ENCODE measurements at places on chromosomes 12 and 14.

GRCh38 chr12:73308747-73309146, 1036.6 kb downstream of the TRHDE start:
- no peak for DNase-seq

DNA sequence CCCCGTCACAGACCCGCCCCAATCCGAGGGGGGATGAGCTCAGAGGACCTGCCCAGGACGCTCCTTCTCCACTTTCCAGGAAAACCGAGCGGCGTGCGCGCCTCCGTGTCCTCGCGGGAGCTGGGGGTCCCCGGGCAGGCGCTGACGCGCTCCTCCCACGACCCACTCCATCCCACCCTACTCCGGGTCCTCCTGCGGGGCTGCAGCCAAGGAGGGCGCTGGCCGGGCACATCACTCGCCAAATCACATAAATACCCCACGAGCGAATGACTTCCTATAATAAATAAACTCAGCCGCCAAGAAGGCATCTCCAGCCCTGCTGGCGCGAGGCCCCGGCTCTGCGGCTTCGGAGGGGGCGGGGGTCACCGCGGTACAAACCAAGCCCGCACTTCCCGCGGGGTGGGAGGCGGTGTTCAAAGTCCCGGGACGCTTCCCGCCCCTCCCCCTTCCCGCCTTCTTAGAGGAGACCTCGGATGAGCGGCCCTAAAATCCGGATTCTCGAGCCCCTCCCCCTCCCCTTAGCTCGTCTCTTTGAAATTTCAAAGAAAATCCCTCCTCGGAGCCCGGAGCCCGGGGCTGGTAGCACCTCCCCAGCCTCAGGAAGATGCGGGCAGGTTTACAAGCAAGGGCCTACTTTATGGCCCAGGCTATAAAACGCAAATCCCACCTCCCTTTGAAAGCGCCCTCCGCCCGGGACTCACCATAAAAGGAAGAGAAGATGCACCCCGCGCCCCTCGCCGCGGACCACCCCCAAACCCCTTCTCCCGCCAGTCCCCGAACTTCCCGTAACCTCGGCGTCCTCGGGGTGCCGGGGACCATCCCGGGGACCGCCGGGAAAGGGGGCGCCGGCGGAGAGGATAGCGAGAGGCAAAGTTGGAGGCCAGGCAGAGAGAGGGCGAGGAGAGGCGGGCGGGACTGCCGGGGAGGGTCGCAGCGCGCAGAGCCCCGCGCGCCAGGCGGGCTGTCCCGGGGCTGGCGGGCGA, 712 bp upstream of the FZD10 start:
- DNase-seq: no peak

DNA sequence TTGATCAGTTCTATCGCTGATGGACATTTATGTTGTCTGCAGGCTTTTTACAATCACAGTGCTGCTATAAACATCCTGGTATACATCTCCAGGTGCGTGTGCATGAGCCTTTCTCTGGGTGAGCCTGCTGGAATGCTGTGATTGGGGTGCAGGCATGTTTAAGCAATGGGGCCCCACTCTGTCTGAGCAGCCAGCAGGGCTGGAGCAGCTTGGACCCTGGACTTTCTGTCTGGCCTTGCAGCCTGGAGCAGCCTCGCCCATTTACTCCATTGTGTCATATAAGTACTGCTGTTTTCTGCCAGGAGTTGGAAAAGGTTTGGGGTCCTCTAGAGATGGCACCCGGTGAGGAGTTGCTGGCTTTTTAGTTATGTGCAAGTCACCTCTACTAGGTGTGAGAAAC, 199.0 kb downstream of the KIF26A start:
- DNase-seq: no peak

- DNase-seq: no peak
Observed at GRCh38 chr12:86723326-86723725, 467.1 kb upstream of the MGAT4C start.

DNA sequence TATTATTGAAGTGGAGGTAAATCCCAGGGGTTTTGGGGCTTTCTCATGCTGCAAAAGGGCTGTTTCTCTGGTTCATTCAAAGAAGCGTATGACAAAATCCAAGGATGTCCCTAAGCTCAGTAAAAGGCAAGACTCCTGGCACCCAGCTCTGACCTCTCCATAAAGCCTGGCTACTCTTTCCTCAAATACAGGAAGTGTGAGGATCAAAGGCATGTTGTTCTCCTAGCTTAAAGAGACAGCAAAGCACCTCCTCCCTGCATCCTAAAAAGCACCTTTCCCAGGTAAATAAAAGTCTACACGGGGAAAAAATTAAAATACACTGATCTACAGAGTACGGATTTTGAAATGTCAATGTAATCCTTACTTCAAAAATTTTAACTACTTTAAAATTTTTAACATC, 118.6 kb downstream of the LMNTD1 start:
- no peak for DNase-seq

DNA sequence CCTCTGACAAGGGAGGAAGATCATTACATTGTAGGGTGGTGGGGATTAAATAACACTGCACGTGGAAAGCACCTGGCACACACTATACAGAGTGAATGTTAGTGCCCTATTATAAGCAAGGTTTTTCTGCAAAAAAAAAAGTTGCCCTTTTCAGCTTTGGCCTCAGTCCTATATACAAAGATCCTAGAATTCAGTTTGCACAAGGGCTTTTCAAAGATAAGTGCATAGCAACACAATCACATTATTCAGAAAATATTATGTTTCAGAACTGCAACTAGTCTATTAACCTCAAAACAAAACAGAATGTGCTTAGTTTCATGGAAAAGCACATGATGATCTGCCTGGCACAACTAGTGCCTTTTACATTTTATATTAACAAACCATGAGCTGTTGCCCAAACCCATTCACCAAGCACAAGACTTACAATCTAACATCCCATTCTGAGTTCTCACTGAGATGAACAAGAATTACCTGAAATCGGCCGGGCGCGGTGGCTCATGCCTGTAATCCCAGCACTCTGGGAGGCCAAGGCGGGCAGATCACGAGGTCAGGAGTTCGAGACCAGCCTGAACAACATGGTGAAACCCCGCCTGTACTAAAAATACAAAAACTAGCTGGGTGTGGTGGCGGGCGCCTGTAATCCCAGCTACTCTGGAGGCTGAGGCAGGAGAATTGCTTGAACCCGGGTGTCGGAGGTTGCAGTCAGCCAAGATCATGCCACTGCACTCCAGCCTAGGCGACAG, 1.8 kb downstream of the TM7SF3 start:
- no peak for DNase-seq

- no peak for DNase-seq
Observed at GRCh38 chr12:123787466-123787865, 25.4 kb downstream of the DNAH10 start.

- DNase-seq: no peak
Observed at GRCh38 chr14:63436286-63437098, 106.7 kb downstream of the PPP2R5E start.

DNA sequence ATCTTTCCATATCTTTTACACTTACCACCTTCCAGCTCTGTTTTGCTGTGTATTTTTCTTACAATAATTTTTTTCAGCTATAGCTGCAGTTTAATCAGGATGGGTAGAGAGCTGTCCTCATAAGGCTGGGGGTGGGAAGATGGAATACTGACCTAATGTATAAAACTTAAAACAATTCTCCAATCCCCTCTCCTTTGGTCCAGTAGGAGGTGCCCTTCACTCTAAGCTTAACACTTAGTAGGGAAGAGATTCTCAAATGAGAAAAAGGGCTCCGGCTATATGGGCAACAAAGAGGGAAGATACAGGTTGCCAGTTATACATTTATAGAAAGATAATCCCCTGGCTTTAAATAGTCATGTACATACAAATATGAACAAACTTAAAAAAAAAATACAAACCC, 2.8 kb downstream of the ORMDL2 start:
- no peak for DNase-seq

GRCh38 chr12:24229031-24229700, 279.7 kb upstream of the SOX5 start:
- DNase-seq: no peak

DNA sequence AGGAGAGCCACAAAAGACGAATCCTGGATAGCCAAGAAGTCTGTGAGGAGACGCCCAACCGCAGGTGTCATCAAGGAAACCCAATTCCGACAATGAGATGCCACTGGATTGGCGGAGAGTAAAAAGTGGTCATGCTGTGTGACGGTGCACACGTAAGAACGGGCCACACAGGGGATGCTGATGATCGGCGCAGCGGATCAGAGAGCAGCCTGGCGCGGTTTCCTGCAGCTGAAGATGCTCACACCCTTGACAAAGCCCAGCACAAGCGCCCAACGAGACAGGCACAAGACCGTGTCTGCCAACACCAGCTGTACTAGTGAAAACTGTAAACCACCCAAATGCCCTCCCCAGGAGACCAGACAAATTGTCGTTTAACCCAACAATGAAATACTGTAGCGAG, 55.8 kb downstream of the CCDC85C start:
- peak; percentile 9 for DNase-seq

DNA sequence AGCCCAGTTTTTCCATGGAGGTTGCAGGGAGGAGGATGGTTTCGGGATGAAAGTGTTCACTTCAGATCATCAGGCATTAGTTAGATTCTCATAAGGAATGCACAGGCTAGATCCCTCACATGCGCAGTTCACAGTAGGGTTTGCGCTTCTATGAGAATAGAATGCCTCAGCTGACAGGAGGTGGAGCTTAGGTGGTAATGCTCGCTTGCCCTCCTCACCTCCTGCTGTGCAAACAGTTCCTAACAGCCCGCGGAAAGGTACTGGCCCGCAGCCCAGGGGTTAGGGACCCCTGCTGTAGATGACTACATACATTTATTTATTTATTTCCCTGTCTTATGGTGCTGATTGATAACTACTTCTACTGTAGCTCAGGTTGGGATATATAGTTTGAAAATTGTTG, 93.2 kb downstream of the FBXO33 start:
- DNase-seq: no peak

- peak; percentile 21 for DNase-seq
Observed at GRCh38 chr14:104393898-104394381, 185.6 kb upstream of the C14orf180 start.

DNA sequence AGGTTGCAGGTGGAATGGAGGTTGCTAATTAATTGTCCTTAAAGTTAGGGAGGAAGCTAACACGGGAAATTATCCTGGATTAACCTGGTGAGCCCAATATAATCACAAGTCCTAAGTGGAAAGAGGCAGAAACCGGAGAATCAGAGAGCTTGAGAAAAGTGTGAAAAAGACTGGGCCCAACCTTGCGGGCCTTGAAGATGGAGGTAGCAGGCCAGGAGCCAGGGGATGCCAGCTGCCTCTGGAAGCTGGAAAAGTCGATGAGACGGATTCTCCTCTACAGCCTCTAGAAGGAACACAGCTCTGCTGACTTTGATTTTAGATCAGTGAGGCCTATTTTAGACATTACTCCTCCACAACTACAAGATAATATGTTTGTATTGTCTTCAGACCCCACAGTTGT, 2.1 kb downstream of the SDR9C7 start:
- DNase-seq: no peak

- DNase-seq: no peak
Observed at GRCh38 chr12:12874029-12874428, 17.3 kb upstream of the GPRC5A start.

DNA sequence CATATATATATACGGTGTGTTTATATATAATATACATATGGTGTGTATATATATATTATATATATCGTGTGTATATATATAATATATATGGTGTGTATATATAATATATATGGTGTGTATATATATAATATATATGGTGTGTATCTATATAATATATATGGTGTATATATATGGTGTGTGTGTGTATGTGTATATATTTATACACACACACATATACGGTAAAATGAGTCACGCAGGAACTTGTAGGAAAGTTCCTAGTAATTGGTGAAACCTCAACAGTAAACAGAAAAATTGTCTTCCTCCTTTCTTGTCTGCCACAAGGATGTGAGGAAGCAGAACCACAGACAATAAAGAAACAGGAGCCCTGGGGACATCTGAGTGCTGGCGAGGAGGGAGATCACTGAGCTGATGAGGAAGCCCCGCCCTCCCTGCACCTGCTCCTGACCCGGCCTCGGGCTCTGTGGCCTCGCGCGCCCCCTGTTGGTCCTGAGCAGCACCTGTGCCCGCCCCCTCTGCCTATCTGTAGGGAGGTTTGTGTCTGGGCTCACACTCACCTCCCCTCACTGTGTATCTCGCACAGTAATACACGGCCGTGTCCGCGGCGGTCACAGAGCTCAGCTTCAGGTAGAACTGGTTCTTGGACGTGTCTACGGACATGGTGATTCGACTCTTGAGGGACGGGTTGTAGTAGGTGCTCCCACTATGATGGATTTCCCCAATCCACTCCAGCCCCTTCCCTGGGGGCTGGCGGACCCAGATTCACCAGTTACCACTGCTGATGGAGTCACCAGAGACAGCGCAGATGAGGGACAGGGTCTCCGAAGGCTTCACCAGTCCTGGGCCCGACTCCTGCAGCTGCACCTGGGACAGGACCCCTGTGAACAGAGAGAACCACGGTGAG, 1079.4 kb downstream of the TMEM121 start:
- DNase-seq: peak; percentile 87

DNA sequence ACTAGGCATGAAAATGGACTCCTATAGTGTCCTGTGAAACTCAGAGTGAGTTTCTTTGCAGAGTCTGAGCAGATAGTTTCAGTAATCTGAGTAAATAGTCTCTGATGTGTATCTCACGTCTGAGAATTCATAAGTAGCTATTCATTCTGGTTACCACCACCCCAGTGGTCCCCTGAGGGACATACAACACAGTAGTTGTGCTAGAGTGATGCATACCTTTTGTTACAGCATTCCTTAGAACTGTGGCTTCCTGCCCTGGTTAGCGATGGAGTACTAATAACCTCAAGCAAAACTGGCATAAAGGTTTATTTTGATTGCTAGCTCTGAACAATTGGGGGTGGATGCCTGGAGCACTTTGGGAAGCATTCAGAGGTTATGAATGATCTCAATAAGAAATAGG, 114.7 kb downstream of the DAAM1 start:
- no peak for DNase-seq

DNA sequence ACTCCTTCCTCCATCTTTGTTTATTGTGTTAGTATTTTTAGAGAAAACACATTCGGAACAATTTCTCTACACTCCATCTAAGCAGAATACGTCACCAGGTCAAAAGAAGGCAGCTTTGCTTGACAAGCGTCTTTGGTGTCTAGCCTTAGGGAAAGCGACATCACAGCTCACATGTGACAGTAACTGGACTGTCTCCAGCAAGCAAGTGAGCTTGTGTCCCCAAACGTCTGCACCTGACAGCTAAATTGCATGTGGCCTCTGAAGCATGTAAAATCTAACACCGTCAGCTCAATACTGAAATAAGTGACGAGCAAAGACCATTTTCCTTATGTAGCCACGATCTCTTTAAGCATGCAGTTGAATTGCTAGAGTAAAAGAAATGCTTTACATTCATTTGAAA, 509.8 kb downstream of the GLT1D1 start:
- DNase-seq: no peak

DNA sequence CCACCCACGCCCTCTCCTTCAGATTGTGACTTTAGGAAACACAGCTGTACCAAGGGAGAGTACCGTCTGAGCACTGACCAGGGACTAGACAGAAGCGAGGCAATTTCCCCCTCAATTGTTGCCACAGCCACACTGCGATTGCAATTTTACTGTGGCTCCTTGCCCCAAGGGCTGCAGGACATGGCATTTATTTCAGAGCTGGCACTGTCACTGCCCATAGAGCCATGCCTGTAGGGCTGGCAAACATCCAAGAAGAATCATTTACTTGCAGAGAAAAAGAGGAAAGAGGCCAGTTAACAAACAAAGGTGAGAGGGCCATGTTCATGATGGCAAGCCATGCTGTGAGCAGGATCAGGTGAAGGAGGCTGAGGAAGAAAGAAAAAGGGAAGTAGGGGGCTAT, 129.6 kb downstream of the EMP1 start:
- DNase-seq: no peak
